Vagina (tissue), 2 donors: ENCODE measurements at places on chromosomes 1 and 21. TPM values are rescaled to one million over a fixed set of nuclear protein-coding genes. Genes with fewer than 3 reads are reported as not detected.
A peak's percentile ranks its signal among the peaks of the same experiment; 100 is the strongest.

Gene NGF
- total RNA-seq, result 2.7 TPM

Gene OR2L5
- not detected for total RNA-seq

Gene FAM78B
- 4.4 TPM for total RNA-seq

Gene TMEM200B
- total RNA-seq, result 25.8 TPM

Gene IFI44
- 17.7 TPM for total RNA-seq

Gene SLC1A7
- not detected for total RNA-seq

Gene MMP23B
- total RNA-seq, result 42.7 TPM

Gene AGT
- total RNA-seq, result 9.6 TPM

Gene SYCP1
- not detected for total RNA-seq

Gene PRR9
- not detected for total RNA-seq

Gene LYST
- total RNA-seq, result 52.1 TPM

DNA sequence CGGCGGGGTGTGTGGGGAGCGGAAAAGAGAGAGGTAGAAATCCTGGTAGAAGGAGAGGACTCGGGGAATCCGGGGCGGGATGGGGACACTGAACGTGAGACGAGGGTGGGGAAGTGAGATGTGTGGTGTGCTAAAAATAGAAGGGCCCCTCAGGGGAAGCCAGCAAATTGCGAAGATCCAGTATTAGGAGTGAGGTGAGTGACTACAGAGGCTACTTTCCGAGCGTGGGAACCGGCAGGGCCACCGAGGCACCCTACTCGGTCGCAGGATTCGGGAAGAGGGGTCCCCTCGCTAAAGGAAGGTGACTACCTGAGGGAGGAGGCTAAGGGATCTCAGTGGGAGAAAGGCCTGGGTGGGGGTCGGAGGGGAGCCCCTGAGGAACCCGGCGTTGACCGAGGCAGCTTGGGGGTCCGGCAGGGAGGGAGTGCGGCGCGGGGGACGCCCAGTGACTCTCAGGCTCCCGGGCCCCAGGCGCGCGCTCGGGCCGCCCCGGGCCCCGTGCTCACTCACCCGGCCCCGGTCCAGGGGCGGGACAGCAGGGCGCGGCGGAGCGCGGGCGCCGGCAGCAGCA lies 318 bp downstream of the ALDH4A1 start:
- no peaks in the 10 kb centered on the region for H3K36me3 ChIP-seq
- H3K27me3 ChIP-seq, result no peaks in the 10 kb centered on the region
- H3K27ac ChIP-seq, result peak overlapping the region; percentile 87
- H3K4me1 ChIP-seq, result peaks cover 39% of the 10 kb centered on the region
- DNase-seq, result no peak

GRCh38 chr1:94701796-94702441 lies 118.2 kb upstream of the SLC44A3 start:
- peak overlapping the region; percentile 52 for H3K27ac ChIP-seq
- no peaks in the 10 kb centered on the region for H3K4me1 ChIP-seq
- no peak overlapping the region for H3K4me3 ChIP-seq
- no peak for DNase-seq

- H3K27ac ChIP-seq, result no peak overlapping the region
- peaks cover 14% of the 10 kb centered on the region for H3K4me1 ChIP-seq
- no peak for DNase-seq
- no peaks in the 10 kb centered on the region for H3K27me3 ChIP-seq
- no peaks in the 10 kb centered on the region for H3K36me3 ChIP-seq
Observed at GRCh38 chr1:154912755-154913154, 23.8 kb downstream of the PMVK start.

DNA sequence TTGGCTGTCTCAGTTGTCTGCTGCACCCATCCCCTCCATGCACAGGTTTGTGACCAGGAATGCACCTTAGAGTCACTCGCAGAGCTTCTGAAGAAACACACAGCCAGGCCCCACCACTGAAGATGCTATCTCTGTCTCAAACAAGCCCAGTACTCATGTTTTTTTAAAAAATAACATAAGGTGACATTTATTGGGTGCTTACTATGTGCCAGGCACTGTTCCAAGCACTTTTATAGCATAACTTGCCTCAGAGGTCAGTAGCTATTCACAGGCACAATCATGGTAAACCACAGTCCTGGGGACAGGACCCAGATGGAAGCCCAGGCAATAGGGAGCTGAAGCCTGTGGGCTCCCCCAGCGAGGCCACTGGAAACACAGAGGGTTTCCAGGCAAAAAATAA lies 8.8 kb upstream of the ATP13A2 start:
- no peak overlapping the region for H3K27ac ChIP-seq
- no peaks in the 10 kb centered on the region for H3K27me3 ChIP-seq
- H3K4me1 ChIP-seq, result no peaks in the 10 kb centered on the region
- DNase-seq, result no peak
- peaks cover 4% of the 10 kb centered on the region for H3K36me3 ChIP-seq

GRCh38 chr1:207172321-207172720 lies 68.3 kb downstream of the C4BPA start:
- DNase-seq, result no peak
- H3K4me1 ChIP-seq, result no peaks in the 10 kb centered on the region
- no peaks in the 10 kb centered on the region for H3K36me3 ChIP-seq
- H3K27me3 ChIP-seq, result no peaks in the 10 kb centered on the region

DNA sequence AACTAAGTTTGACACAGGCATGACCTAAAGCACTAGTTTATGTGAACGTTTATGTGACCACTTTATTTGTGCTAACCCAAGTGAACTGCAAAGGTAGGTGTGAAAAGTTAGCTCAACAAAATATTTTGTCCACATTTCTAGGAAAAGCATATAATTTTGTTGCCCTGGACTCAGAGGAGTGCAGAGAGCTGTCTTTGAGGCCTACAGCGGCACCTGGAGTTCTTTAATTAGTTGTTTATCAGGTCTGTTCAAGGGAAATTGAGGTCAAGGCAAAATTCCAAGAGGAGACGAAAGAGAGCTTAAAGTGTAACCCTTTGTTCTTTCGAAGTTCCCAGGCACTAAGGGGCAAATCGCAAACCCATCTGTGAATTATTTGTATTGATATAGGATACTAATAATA lies 1.3 kb downstream of the GIPC2 start:
- peaks cover 12% of the 10 kb centered on the region for H3K4me1 ChIP-seq
- no peaks in the 10 kb centered on the region for H3K27me3 ChIP-seq
- peak overlapping the region; percentile 75 for H3K27ac ChIP-seq
- no peaks in the 10 kb centered on the region for H3K36me3 ChIP-seq
- no peak for DNase-seq

DNA sequence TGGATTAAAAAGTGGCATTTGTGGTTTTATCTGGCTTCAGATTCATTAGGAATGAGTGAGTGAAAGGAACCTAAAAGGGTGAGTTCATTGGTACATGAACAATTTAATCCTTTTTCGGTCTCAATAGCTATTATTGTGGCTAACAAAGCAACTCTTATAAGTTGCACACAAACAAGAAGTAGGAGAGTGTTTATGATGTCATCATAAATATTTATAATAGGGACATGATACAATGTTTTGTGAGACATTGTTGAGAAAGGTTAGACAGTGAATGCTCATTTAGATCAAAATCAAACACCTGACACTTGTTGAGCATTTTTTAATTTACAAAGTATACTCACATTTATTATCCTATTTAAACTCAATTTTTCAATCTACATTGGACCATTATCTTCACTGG lies 363.4 kb downstream of the PDE4B start:
- H3K27me3 ChIP-seq, result no peaks in the 10 kb centered on the region
- no peaks in the 10 kb centered on the region for H3K36me3 ChIP-seq
- no peaks in the 10 kb centered on the region for H3K4me1 ChIP-seq
- H3K27ac ChIP-seq, result no peak overlapping the region
- no peak overlapping the region for H3K4me3 ChIP-seq

DNA sequence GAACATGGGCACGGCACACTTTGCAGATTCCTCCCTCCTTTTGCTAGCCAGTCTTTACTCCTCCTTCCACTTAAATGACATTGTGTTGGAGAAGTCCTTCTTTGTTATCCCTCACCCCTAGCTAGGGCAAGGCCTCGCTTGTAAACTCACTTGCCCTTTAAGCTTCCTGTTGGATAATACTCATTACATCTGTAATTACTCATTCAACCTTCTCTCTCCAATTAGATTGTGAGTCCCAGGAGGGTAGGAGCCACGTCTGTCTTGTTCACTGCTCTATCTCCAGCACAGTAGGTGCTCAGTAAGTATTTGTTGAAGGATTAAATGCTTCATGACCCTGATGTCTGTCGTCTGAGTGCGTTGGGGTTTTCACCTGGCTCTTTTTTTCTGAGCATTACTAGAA lies 98.7 kb upstream of the USP24 start:
- peaks cover 12% of the 10 kb centered on the region for H3K4me1 ChIP-seq
- H3K27me3 ChIP-seq, result no peaks in the 10 kb centered on the region
- no peak overlapping the region for H3K4me3 ChIP-seq
- no peak overlapping the region for H3K27ac ChIP-seq
- H3K36me3 ChIP-seq, result no peaks in the 10 kb centered on the region

DNA sequence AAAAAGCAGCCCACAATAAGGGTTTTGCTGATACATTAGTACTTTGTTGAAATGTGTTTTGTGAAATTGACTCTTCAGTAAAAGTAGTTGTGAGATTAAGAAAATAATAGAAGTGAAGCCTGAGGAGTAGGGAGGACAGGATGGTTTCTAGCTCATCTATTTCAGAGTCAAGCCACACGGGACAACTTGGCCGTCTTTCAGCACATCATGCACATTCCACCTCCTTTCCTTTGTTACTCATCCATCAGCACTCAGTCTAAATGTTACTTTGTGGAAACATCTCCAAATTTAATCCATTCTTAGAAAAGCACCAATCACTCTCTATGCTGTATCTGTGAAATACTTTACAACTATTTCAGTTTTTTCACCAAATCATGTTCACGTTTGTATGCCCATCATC lies 223.3 kb downstream of the FGGY start:
- no peaks in the 10 kb centered on the region for H3K36me3 ChIP-seq
- DNase-seq, result no peak
- no peak overlapping the region for H3K4me3 ChIP-seq
- H3K4me1 ChIP-seq, result peaks cover 20% of the 10 kb centered on the region

DNA sequence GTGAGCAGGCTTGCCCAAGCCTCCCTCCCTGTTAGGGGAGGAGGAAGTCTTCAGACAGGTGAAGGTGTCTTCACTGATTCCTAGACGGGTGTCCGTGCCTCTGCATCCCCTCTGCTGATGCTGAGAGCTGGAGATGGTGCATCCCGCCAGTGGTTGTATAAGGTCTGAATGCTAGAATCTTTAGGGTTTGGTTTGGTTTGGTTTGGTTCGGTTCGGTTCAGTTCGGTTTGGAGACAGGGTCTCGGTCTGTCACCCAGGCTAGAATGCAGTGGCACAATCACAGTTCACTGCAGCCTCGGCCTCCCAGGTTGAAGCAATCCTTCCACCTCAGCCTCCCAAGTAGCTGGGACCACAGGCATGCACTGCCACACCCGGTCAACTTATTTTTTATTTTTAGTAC lies 153.6 kb downstream of the PGBD5 start:
- H3K4me1 ChIP-seq, result peaks cover 21% of the 10 kb centered on the region
- no peak for DNase-seq
- H3K36me3 ChIP-seq, result no peaks in the 10 kb centered on the region
- H3K27ac ChIP-seq, result no peak overlapping the region
- no peaks in the 10 kb centered on the region for H3K27me3 ChIP-seq
- H3K4me3 ChIP-seq, result no peak overlapping the region

DNA sequence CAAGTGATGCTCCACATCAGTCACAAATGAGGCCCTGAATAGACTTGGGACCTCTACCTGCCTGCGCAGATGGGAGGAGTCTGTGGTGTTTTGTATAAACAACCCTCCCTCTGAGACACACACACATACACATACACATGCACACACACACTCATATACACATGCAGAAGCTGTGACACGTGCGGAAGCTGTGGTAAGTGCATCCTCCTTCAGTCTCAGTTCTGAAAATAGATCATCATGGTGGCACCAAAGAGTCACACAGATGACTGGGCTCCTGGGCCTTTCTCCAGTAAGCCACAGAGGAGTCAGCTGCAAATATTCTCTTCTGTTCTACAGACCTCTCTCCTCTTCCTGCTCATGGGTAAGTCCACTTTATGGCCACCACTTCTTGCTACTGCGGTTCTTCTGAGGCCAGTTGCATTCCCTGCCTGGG lies at the start of gene LY9:
Gene LY9 (plus strand): TSS at position 224 of the 433 bp plus-strand sequence. CDS start 14 bp downstream, at position 238.
- H3K4me3 ChIP-seq, result no peak within 1 kb of the TSS
- H3K27ac ChIP-seq, result peak within 1 kb of the TSS; percentile 7
- DNase-seq, result no peak
- H3K4me1 ChIP-seq, result no peaks in the 10 kb centered on the region
- no peaks in the 10 kb centered on the region for H3K27me3 ChIP-seq
- H3K36me3 ChIP-seq, result no peaks in the 10 kb centered on the region

- no peak overlapping the region for H3K27ac ChIP-seq
- peaks cover 6% of the 10 kb centered on the region for H3K4me1 ChIP-seq
- H3K36me3 ChIP-seq, result no peaks in the 10 kb centered on the region
- DNase-seq, result no peak
Observed at GRCh38 chr1:81512252-81513003, 288.3 kb upstream of the ADGRL2 start.

- no peak overlapping the region for H3K4me3 ChIP-seq
- peaks cover 13% of the 10 kb centered on the region for H3K4me1 ChIP-seq
- H3K36me3 ChIP-seq, result peaks cover 4% of the 10 kb centered on the region
- DNase-seq, result no peak
Observed at GRCh38 chr1:217620814-217621213, 10.1 kb downstream of the GPATCH2 start.

DNA sequence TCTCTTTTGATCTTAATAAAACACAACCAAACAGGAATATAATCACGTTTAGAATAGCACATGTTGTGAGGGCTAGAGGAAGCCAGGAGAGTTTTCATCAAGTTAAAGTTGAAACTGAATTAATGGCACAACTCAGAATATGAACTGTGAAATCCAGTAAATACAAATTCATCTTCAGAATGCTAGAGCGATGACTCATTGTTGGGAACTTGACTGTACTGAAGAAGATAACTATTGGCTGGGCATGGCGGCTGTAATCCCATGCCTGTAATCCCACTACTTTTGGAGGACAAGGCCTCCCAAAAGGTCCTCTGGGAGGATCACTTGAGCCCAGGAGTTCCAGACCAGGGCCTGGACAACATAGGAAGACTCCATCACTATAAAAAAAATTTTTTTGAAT lies 8.8 kb downstream of the SYF2 start:
- no peaks in the 10 kb centered on the region for H3K27me3 ChIP-seq
- no peaks in the 10 kb centered on the region for H3K4me1 ChIP-seq
- no peak for DNase-seq
- H3K36me3 ChIP-seq, result peaks cover 74% of the 10 kb centered on the region
- H3K27ac ChIP-seq, result no peak overlapping the region

- no peak overlapping the region for H3K27ac ChIP-seq
- H3K36me3 ChIP-seq, result no peaks in the 10 kb centered on the region
- H3K27me3 ChIP-seq, result no peaks in the 10 kb centered on the region
- no peak for DNase-seq
- no peaks in the 10 kb centered on the region for H3K4me1 ChIP-seq
Observed at GRCh38 chr1:197783510-197783948, 8.2 kb upstream of the DENND1B start.

- H3K27ac ChIP-seq, result peak overlapping the region; percentile 20
- H3K4me1 ChIP-seq, result peaks cover 7% of the 10 kb centered on the region
- peak overlapping the region; percentile 68 for H3K4me3 ChIP-seq
- H3K36me3 ChIP-seq, result no peaks in the 10 kb centered on the region
Observed at GRCh38 chr1:169108863-169109560, 2.5 kb downstream of the ATP1B1 start.

DNA sequence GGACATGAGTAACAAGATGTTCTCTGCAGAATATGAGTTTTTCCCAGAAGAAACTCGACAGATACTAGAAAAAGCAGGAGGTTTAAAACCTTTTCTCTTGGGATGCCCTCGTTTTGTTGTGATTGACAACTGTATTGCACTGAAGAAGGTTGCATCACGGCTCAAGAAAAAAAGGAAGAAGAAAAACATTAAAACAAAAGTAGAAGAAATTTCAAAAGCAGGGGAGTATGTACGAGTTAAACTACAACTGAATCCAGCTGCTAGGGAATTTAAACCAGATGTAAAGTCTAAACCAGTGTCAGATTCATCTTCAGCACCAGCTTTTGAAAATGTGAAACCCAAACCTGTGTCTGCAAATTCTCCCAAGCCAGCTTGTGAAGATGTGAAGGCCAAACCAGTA lies 92.5 kb downstream of the TTC3 start:
- no peaks in the 10 kb centered on the region for H3K36me3 ChIP-seq
- no peak overlapping the region for H3K4me3 ChIP-seq
- H3K27me3 ChIP-seq, result no peaks in the 10 kb centered on the region
